ENCODE measurements at places on chromosomes 6 and 20. TPM values are rescaled to one million over a fixed set of nuclear protein-coding genes. Genes with fewer than 3 reads are reported as not detected.

WFDC12 gene
- not detected for polyA plus RNA-seq

GRCh38 chr6:119079283-119079809, 882 bp upstream of the FAM184A start:
- no peak for DNase-seq

DNA sequence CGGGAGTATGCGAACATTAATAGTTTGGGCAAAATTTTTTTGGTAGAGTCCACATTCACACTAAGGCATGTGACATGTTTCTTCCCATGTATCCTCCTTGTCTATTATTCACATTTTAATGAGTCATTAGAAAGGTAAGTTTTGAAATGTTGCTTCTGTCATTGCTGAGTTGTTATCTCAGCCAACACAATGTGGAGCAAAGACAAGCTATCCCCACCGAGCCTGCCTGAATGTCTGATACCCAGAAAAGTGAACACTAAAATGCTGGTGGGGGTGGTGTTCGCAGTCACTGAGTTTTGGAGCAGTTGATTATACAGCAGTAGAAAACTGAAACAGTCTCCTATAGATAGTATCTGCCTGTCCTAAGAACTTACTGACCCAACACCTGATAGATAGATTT, 68.3 kb upstream of the ASF1A start:
- no peak for DNase-seq

PLTP gene
- polyA plus RNA-seq: 143 TPM

DNA sequence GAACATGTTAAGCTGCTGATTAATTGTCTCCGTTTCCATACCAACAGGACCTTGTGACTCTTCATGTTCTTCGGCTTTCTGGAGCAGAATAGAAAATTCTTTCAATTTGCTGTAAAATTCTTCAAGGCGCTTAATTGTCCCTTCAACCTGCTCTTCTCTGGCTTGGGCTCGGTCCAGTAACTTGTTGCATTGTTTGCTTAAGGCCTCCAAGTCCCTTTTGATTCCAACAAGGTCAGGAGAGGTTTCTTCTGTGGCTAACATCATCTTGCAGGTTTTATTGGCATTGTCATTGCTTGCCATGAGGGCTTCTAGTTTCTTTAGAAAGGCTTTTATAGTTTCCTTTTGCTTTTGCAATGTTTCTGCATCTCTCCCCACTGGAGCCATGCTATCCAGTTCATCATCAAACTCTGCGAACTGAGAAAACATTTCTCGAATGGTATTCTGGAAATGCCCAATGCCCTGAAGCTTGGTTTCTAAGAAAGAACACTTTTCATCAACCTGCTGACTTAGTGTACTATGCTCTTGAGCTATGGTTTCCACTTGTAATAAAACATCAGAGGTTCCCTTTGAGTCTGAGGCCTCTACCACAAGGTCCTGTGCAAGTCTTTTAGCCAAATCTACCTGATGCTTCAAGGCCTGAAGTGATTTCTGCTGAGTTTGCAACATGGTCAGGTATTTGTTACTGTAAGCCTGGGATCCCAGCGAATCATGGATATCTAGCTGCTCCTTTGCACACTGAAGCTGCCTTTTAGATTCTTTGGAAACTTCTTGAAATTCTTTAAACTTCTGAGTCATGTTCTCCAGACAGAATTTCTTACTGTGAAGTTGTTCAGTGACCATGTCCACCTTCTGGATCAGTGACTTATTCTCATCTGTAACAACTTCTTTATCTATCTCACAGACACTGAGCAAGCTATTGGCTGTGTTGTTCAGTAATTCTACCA, 90.2 kb downstream of the DST start:
- no peak for DNase-seq

SPEF1 gene
- 3.1 TPM for polyA plus RNA-seq

DNA sequence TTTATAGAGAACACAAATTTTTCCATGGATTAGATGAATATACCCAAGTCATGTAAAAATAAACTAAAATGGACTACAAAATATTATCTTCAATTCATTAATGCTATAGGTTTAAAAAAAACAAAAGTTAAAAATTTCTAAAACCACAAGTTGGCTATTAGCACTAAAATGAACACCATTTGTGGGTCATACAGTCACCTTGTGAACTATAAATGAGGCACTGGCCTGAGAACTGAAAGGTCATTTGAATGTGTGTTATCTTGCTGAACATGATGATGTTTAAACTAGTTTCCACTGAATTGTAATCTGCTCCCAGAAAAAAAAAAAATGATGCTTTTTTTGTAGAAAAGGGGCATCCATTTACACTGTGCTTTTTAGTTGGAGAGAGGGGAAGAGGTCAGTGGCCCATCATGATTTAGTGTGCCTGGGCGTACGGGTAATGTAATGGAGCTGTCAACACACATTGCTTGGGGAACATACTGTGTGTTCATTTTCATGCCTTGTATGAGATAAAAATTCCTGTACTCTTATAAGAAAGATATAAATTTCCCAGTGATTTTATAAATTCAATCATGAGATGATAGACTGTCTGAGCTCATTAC, 96.6 kb upstream of the FKBP1C start:
- no peak for DNase-seq

CDSN gene
- not detected for polyA plus RNA-seq

BMP2 gene
- 23.2 TPM for polyA plus RNA-seq

DNA sequence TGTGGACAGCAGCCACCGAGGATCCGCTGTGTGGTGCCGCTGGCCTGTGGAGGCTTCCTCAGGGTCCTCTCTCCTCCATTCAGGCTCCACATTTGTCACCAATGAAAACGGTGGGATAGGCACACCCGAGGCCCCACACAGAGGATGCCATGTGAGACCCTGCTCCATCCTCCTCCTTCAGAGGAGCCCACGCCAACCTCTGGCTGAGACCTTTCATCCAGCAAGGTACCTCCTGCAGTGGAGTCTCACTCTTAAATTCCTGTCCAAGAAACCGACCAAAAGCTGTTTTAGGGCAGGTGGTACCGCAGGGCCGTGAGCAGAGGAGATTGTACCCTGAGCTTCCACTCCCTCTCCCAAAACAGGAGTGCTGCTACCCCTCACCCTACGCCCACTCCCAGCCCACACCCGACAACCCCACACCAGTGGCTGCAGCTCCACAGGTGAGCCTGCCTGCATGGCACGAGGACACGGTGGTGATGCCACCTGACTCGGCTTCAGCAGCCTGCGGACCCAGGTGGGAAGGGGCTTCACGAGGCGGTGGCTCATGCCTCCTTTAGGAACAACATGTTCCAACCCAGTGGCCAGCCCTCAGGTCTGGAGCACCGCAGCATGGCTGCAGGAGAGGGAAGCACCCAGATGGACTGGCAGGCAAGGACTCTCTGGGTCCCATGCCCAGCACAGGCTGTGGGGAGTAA, 237.6 kb upstream of the AFDN start:
- DNase-seq: no peak

GRCh38 chr6:117409420-117409819, 16.3 kb downstream of the ROS1 start:
- no peak for DNase-seq

DNA sequence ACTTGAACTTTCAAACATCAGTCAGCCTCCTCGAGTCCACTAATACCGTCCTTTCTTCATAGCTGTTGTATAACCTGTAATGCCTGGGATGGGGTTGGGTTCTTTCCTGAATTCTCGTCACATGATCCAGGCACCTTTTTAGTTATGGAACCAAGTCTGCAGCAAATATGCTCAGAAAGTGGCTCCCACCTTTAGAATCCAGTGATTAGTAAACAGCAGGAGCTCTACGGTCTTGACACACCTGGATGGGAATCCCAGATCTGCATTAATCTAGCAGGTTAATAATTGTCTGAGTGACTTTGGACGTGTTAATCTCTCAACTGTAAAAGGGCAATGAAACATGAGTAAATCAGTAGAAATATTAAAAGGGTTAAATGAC, 729 bp upstream of the ZHX3 start:
- no peak for DNase-seq

DNA sequence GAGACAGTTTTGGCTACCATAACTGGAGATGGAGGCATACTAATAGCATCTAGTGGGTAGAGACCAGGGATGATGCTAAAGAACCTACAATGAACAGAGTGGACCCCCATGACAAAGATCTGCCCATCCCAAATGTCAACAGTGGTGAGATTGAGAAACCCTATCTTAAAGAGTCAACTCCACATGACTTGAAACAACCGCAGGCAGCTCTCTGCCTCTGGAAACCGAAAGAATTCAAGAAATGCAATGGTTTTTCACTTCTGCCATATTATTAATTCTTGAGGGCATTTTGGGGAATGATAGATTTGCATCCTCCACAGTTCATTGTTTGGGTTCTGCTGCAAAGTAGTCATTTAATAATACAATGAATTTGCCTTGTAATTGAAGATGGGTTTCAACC, 463.4 kb downstream of the MAFB start:
- no peak for DNase-seq

DNA sequence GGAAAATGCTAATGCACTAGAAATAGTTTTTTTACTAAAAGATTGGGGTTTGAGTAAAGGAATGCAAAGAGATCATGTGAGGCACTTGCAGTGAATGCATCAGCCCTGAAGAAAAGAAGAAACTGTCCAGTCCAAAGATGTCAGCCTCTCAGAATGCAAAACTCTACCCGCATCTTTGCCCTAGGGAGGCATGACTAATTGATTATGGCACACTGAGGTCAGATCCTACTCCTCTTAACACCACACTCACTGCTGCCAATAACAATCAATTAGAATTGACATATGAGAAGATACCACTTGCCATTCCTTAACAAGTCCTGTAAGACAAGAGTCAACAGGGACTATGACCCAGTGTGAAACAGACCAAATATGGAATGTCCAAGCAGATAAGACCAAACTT, 262.3 kb upstream of the PLN start:
- DNase-seq: no peak

GRCh38 chr6:129006724-129007514, 124.0 kb downstream of the LAMA2 start:
- DNase-seq: no peak
